ENCODE measurements at places on chromosomes 3 and 15.

GRCh38 chr3:174639406-174639805, 219.7 kb upstream of the NAALADL2 start:
- DNase-seq: no peak

DNA sequence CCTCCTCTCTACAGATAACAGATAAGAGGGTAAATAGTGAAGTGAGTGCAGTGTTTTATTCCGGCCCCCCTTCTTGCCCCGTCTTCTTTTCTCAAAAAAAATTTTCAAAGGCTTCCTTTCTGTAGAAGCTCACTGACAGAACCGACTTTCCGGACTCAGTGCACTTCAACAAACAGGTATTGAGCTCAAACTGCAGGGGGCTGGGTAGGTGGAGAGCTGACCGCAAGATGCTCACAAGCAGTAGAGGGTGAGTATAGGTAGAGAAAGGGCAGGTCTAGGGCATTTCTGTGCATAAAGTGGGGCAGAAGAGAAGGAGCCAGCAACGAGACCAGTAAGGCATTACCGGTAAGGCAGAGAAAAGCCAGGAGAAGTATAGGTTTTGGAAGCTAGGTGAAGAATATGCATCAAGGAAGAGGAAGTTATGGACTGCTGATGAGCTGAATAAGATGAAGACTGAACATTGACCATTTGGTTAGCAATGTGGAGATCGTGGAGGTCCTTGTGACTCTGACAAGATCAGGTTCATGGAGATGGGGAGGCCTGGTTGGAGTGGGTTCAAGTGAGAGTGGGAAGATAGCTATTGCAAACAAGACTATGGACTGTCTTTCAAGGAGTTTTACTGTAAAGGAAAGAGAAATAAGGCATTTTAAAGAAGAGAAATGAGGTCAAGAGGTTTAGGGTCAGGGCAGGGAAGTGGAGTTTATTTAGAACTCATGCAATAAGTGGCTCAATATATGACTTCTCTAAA, 97.4 kb downstream of the ST6GAL1 start:
- peak; percentile 72 for DNase-seq

DNA sequence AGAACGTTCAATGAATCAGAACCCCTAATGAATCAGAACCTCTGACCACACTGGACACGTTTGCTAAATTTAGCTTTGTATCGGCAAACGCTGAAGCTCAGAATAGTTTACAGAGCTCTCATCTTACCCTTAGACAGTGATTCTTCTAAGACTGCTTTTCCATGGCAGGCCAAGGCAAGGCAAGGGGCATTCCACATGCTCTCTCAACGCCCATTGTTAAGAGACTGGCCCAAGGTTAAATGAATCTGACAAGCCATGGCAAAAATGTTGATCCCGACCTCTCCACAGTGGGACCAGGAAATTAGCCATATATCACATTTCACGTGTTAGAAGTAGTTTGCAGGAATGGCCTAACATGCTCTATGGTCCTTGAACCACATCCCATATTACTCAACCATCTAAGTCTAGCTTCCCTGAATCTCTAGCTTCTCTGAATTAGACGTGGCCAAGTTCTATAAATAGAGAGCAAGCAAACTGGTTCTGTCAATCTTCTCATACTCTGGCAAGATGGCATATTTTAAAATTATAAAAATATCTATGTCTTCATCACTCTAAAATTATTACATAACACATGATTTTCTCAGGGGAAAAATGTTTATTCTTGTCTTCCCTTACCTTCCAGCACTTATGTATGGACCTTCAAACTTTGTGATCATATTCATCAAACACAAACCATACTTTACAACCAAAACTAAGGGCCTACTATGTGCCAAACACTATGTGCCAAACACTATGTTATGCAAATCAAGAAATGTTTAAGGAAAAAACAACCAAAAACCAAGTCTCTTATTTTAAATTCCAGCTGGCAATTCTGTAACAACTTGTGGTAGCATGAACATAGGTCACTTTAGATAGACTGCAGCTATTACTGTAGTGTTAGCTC, 54.3 kb downstream of the AAGAB start:
- no peak for DNase-seq

DNA sequence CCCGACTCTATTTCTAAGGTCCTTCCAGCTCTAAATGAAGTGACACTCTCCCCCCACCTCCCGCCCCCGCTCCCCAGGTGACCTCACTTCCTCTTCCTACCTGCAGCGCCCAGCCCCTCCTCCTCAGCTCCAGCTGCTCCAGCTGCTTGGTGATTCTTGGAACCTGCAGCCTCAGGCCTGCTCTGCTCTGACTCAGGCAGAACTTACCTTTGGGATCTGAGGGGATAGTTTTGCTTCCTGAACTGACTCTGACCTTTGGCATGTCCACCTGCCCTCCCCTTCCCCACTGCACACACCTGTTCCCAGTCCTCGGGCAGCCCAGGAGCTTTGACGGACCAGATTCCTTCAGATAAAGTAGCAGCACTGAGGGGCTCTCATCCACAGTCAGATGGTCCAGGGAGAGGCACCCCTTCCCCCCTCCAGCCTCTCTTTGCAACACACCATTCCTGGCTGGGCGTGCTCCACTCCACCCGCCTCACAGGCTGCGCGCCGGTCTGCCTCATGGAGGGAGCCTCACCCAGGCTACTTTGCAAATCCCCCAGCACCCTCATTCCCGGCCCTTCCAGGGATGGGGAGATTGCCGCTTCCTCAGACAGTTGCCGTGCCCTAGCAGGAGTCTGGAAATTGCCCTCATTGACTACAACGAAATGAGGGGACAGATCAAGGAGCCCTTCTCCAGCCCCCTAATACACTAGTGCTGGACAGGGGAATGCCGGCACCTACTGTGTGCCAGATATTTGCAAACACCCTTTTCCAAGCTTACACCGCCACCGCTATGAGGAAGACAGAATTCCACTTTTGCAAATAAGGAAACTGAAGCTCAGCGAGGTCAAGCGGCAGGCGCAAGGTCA, 692 bp upstream of the C15orf39 start:
- DNase-seq: peak; percentile 58

DNA sequence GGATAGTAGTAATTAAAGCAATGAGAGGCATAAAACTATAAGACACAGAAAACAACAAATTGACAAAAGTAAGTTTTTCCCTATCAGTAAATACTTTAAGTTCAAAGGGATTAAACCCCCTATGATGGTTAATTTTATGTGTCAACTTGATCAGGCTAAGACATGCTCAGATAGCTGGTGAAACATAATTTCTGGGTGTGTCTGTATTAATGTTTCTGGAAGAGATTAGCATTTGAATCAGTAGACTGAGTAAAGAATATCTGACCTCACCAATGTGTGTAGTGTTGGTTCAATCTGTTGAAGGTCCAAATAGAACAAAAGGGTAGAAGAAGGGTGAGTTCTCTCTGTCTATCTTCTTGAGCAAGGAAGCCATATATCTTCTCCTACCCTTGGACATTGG, 283.3 kb upstream of the GRM7 start:
- DNase-seq: no peak

GRCh38 chr15:93583968-93584367, 495.0 kb upstream of the RGMA start:
- no peak for DNase-seq

All from stimulated activated CD4-positive, alpha-beta T cell treated with anti-CD3 and anti-CD28 coated beads, Interleukin-2, amount 100 ng/mL, for 4 hours (primary cell).